Stimulated activated CD4-positive, alpha-beta T cell treated with anti-CD3 and anti-CD28 coated beads, Interleukin-2, amount 100 ng/mL, for 24 hours (primary cell): ENCODE measurements at places on chromosomes 2 and 18.

DNA sequence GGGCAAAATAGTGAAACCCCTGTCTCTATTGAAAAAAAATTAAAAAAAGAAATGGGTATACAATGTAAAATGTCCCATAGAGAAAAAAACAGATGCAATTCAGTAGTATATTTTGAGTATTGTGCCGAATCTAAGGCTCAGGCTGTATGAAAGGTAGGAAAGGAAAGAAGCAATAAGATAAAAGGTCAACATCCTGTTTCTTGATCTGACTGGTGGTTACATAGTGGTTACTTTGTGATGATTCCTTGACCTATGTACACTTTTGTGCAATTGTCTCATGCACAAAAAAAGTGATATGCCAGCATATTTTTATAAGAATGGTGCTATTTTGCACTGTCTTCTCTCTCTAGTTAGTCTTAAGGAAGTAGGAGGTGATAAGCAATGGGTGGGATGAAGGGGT is 1333.7 kb upstream of the TMEFF2 start:
- DNase-seq: no peak

- DNase-seq: no peak
Measured at GRCh38 chr18:44229693-44230108, 451.0 kb upstream of the SETBP1 start.

GRCh38 chr2:197161774-197162173 is 148.8 kb downstream of the ANKRD44 start:
- no peak for DNase-seq

DNA sequence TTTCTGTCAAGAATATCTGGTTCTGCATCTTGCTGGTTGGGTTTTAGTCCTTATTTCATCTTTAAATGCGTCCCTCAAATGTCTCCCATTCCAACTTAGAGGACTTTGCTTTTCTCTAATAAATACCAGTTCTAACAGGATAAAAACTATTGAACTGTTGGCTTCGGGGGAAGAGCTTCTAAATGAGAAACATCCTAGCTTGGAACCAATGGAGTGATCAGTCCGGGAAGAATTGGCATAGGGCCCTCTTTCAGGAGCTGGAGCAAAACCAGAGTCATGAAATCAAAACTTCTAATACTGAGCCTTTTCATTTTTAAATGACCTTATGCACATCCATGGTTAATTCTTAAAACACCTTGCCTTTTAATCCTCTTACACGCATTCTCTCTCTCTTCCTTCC is 401.6 kb upstream of the SMIM21 start:
- no peak for DNase-seq

DNA sequence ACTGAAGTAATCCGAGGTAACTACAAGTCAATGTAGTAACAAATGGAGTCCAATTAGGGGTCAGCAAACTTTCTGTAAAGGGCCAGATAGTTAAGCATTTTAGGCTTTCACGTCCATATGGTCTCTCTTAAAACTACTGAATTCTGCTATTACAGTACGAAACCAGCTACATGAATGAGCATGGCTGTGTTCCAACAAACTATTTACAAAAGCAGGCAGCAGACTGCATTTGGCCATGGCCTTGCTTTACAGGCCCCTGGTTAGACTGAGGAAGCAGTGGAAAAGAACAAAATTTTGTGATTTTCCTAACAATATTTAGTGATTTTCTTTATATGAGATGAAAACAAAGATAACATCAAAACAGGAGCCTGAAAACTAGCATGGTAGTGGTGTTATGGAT is 64.0 kb downstream of the RTN4 start:
- DNase-seq: no peak

DNA sequence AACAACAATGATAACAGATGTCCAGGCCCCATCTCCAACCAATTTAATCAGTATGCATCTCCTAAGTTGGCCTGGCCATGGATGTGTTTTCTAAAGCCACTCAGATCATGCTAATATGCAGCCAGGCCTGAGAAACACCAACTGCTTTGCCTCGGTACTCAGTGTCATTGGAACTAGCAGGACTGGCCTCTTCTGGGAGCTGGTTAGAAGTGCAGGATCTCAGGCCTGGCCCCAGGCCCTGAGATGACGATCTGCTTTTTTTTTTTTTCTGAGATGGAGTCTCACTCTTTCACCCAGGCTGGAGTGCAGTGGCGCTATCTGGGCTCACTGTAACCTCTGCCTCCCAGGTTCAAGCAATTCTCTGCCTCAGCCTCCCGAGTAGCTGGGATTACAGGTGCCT is 69.1 kb downstream of the IRS1 start:
- DNase-seq: no peak

- no peak for DNase-seq
Measured at GRCh38 chr2:43220229-43220751, 6.1 kb downstream of the ZFP36L2 start.

- no peak for DNase-seq
Measured at GRCh38 chr18:68916734-68917133, 118.9 kb downstream of the CCDC102B start.

- no peak for DNase-seq
Measured at GRCh38 chr2:205990104-205990503, 95.9 kb downstream of the INO80D start.

GRCh38 chr2:11343650-11344341 is 640 bp downstream of the ROCK2 start:
- DNase-seq: peak; percentile 35

DNA sequence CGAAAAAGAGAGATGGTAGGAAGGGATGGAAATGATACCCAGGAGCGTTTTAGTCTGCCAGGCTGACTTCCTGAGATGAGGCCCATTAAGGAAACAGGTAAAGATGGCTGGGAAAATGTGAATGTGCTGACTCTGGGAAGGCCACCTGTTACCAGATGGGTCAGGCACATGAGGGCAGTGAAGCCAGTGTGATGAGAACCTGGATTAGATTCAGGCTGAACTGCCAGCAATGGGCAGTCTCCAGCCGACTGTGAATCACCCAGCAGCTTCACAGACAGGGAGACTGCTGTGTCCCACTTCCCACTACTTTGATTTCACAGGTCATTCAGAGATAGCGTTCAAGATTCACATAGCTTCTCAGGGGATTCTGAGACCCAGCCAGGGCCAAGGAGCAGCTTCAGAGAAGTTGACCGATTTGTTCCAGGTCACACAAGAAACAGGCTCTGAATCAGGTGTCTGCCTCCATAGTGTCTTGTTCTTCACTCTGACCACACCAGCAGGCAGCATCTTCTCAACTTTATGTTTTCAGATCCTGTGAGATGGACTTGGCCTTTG is 26.4 kb downstream of the CAPN13 start:
- DNase-seq: no peak

- no peak for DNase-seq
Measured at GRCh38 chr2:122681626-122682025, 926.2 kb downstream of the TSN start.

- no peak for DNase-seq
Measured at GRCh38 chr2:43152186-43152585, 74.2 kb downstream of the ZFP36L2 start.

DNA sequence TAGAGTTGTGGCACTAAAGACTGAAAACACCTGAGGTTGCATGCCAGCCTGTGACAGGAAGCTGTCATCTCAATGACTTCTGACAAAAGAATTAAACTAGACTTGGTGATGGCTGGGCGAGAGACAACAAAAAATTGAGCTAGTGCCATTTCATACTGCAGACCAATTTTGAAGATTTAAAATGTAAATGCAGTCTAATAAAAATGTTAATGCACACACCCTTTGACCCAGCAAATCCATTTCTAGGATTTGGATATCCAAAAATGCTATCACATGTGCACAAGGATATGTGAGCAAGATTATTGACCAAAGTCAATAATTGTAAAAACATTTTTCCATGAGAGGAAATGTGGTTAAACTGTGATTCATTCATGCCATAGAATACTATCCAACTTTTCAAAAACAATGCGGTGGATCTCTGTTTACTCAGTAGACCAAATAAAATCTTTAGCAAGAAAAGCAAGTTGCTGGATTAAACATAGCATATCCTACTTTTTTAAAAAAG is 5.6 kb downstream of the FBXO36 start:
- DNase-seq: no peak

DNA sequence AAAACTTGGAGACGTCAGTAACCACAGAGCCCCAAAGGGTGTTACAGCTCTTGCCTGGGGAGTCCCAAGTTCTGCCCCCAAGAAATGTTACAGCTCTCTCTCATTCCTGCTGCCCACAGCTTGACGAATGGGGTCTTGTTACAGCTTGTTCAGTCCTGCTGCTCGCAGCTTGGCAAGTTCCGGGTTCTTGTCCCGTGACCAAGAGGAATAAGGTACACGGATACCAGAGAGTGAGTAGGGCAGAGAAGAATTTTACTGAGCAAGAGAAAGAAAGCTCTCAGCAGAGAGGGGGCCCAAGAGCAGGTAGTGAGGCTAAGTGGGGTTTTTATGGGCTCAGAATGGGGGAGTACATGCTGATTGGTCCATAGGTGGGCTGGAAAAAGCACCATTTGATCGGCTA is 27.2 kb downstream of the SLC39A6 start:
- no peak for DNase-seq

DNA sequence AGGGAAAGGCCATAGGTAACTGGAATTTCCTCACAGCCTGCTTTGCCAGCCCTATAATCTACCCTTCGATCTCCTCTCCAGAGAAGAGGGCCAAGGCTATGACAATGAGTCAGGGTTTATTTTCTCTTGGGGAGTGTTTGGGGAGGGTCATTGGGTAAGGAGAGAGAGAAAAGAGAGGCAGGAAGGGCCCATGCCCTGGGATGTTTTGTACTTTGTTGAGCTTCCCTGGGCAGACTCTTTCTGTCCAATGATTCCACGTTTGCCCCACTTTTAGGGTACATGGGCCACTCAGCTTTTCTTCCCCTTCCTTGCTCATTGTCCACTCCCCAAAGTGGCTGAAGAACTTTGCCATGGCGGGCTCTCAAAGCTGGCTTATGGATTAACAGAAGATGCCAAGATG is 224.2 kb downstream of the ALK start:
- no peak for DNase-seq

DNA sequence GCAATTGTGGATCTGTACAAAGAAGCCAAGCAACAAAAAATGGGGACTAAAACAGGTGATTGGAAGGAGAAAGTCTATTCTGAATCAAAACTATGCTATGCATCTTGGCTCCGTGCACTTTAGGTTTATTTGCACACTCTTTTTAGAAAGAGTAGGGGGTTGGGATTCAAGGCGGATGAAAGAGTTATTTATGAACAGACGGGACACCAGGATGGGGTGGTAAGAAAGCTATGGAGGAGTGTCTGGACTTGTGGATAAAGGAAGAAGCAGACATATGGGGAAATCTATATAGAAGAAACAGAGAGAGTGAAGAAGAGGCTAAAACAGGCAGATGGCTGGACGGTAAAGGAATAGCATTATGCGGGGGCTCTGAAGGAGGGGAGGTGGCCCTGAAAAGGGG is 57.8 kb downstream of the TCF4 start:
- DNase-seq: no peak

DNA sequence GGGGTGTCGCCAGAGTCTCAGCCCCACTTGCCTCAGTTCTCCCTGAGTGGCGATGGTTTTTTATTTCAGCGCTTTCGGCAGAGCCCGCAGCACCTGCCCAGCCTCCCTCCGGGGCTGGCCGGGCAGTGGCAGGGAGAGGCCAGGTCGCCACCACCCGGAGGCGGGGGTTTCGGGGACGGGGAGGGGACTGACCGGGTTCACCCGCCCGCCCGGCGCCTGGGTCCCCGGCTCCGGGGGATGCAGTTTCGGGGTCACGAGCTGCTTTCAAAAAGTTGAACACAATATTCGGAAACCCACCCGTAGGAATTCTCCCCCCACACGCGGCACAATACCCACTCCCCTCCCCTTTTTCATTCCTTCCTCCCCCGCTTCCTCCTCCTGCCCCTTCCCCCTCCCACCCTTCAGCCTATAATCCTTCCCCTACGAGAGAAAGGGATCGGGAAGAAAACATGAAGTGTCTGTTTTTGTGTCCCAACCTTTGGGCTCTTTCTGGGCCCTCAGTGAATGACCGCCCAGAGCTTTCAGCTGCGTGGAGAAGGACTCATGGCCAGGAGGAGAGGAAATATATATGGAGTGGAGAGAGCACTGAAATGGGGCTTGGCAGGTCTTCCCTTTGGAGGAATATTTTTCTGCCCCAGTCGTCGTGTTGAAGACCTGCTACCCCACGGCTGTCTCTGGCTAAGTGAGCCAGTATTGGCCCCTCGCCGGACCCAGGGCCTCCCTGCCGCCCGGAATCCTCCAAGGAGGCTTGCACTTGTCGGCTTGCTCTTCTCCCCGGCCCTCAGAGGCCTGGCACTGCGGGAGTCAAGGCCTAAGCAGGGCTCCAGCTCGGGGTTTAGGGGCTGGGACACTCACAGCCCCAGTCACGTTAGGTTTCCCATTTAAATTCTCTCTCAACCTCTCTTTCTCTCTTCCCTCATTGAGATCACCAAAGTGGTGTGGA is 2.1 kb upstream of the SIX3 start:
- no peak for DNase-seq

DNA sequence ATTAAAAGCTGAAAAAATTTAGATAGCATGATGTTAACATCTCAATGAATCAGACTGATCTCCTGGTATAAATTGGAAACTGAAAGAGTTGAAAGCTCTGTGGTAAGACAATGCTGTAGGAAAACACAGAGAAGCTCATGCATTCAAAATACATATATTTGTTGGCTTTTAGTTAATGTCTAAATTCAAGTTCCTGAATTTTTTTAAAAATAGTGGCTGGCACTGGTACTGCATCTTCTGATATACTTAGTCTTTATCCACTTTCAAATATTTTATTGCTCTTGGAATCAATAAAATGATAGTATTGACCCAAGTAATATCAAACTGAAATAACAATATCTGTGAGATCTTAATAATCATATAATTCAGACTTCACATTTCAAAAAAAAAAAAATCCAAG is 151.4 kb upstream of the FIGN start:
- no peak for DNase-seq

- no peak for DNase-seq
Measured at GRCh38 chr2:198116756-198117155, 312.4 kb downstream of the PLCL1 start.

- DNase-seq: no peak
Measured at GRCh38 chr2:41182961-41183360, 731.1 kb upstream of the SLC8A1 start.

DNA sequence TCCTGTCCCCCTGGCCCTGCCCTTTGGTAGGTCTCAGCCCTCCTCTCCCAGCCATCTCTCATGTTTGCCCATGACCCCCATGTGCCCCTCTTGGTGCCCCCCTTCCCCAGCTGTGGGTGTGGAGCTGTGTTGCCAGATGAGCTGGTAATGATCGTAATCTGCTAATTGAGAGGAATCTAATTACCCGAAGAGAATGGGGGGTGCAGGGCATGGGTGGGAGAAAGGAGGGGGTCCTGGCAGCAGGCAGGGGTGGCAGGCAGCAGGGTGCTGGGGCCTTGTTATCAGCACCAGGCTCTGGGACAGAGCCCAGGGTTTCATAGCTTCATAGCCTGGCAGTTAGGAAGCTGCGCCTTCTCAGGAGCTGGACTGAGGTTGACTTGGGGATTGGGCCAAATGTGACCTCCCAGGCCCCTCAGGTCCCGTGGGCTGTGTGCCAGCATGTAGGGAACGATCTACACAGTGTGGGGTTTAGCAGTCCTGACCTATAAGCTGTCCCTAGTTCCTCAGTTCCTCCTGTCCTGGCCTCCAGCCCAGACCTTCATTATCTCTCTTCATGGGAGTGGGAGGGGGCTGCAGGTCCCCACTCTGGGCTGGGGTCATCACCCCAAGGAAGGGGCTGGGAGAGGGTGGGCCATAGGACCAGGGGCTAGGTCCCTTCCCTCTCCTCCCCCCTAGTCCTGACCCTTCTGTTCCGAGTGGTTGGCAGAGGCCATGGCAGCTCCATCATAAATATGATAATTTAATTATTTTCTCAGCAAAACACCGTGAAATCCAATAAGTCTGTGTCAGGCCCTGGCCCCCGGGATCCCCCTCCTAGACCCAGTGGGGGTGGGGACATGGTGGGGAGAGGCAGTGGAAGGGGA is 6.5 kb upstream of the ASIC4 start:
- DNase-seq: no peak
